Hematopoietic multipotent progenitor cell treated with erythropoietin and hydrocortisone succinate and interleukin-3 and kit ligand, for 15 days (in vitro differentiated cells): ENCODE measurements at places on chromosomes 7 and 10.

- DNase-seq: no peak
These were observed 37.7 kb downstream of the NAMPT start for GRCh38 chr7:106246902-106247711.

DNA sequence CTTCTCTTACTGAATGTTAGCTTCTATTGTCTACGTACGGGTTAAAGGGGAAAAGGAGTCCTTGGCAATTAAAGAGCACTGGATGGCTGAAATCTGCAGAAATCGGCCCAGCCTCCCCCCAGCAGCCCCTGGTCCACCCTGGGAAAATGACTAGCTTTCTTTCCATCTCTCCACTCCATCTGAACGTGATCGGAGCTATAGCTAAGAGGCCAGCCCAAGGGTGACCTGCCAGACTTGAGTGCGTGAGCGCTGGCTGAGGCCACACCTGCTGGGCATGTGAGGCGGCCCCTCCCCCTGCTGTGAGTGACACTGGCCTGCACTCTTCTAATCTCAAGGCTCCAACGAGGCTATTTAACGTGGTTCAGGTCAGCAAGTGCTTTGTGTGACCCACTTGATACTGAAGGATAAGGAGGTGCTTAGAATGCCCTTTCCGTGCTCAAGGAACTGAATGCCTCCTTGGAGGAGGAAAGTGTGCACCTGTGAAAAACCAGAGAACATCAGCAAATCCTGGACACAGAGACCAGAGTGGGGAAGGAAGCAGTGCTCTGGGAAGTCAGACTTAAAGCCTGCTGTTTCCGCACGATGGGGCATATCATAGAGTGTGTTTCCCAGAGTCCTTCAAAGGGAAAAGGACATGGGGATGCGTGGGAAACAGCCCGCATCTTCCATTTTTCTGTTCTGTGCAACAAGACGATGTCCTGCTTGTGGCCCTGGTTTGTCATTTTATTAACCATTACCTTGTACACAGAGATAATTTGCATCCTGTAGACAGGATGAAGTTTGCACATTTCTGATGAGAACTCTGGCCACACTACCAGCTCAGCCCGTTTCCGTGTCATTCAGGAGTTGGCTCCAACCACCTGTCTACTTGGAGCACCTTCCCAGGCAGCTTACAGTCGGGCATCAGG, 12.5 kb upstream of the MNX1 start:
- no peak for DNase-seq

- DNase-seq: no peak
These were observed 13.7 kb downstream of the RHEB start for GRCh38 chr7:151505836-151506468.

DNA sequence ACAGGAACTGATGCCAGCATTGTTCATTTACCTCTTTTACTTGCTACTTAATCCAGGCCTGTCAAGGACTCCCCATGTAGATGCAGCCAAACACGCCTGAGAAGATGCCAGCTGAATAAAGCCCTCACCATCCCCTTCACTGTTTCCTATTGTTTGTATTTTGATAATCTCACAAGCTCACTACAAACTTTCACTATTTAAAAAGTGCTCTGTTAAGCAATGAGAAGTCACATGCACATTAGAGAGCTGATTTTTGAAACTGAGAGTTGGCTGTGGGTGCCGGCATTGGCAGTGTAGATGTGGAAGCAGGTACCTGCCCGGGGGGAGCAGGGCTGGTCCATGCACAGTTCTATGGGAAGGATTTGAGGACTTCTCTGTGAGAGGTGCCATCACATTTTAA, 169.8 kb upstream of the GRB10 start:
- no peak for DNase-seq

GRCh38 chr7:43509906-43510305, 73.0 kb upstream of the STK17A start:
- DNase-seq: no peak

GRCh38 chr10:63173468-63174232, 40.5 kb downstream of the NRBF2 start:
- no peak for DNase-seq

DNA sequence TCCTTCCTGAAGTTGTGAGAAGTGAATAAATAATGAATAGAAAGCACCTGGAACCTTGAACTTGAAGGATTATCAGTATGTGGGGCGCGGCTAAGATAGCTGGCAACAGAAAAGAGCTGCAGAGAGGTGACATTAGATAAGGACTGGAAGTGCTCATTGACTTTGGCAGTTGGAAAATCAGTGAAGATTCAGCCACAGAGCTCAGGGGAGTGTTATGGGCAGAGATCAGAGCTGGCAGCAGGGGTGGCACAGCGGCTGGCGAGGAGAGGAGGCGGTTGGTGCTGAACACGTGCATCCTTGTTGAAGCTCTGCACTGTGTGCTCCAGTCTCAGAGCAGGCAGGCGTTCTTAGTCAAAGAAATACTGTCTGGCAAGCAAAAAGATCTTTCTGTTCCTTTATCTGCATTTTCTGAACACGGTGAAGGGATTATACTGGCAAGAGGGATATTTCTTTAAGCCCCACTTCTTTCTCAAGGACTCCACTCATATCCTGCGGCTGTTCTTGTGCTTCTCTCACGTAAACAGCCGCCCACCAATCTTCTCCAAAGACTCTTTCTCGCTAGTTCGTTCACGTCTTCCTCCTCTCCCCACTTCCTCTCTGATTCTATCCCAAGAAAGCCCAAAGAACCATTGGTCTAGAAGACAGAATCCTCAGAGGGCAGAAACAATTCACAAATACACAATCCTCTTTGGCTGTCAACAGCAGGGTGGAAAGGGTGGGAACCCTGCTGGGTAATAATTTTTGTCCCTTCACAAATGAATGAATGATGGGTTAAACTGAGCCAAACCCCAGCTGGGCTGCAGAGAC, 38.6 kb upstream of the ADD3 start:
- no peak for DNase-seq
